Activated CD8-positive, alpha-beta memory T cell treated with anti-CD3 and anti-CD28 coated beads for 1 hour (primary cell): ENCODE measurements at places on chromosomes 12 and 14.
A peak's percentile ranks its signal among the peaks of the same experiment; 100 is the strongest.

GRCh38 chr12:122646517-122647217 is 56.5 kb downstream of the HCAR2 start:
- DNase-seq = peak; percentile 6

DNA sequence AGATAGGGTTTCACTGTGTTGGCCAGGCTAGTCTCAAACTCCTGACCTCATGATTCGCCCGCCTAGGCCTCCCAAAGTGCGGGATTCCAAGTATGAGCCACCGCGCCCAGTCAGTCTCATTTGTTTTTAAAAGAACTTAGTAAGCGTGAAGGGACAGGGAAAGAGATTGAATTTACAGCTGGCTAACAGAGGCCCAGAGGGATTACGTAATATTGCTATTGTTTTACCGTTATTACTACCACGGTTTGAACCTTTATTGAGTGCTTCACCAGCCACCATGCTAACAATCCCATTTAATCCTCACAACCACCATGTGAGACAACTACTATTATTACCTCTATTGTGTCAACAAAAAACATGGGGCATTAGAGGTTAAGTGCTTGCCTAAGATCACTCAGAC is 26.7 kb upstream of the BLTP3B start:
- no peak for DNase-seq

- DNase-seq = no peak
These were observed 103.8 kb downstream of the PRKD1 start for GRCh38 chr14:29823816-29824215.

GRCh38 chr12:105835580-105836241 is 303.0 kb downstream of the NUAK1 start:
- DNase-seq = no peak

GRCh38 chr12:7638760-7639555 is 26.8 kb downstream of the APOBEC1 start:
- DNase-seq = peak; percentile 49

DNA sequence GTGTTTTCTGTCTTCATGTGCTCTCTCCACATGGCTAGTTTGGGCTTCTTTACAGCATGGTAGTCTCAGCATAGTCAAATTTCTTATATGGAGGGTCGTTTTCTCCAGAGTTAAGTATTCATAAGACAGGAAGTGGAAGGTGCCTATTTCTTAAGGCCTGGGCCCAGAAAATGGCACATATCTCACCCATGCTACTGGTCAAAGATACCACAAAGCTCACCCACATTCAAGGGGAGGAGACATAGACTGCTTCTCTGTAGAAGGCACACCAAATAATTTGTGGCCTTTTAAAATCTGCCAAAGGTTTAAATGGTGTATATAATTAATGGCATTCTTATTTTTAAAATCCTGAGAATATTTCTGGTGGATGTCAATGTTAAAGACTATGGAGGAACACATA is 44.8 kb downstream of the CCDC91 start:
- no peak for DNase-seq

DNA sequence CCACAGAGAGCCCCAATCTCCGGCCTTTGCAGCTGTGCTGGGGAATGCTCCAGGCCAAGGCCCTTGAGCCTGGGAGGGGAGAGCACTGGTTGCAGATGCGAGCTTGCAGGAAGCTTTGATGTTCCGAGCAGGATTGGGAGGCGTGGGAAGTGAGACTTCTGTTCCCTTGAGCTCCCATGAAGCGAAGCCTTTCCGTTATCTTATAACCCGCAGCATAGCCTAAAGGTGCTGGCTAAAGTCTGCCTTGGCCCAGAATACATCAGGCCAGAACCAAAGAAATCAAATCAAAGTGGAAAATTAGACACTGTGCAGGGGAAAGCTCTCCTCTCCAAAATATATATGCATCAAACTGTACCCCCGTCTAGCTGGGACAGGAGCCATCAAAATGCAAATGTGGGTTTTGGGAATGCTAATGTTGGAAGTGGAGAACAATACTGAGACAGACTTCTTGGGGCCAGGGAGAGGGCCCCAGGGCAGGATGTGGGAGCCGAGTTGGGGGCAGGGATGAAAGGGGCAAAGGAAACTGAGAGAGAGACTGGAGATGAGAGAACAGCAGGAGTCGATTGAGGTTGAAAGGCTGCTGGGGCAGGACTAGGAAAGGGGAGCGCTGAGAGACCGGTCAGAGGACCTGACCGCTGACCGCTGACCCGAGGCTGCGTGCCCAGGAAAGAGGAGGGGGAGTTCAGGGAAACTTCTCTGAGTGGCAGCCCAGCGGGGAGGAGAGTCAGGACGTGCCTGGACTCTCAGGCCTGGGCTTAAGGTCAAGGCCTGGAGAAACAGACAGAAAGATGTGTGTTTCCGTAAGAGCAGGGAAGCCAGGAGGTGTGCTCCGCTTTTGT is 152.2 kb upstream of the PARP11 start:
- no peak for DNase-seq

GRCh38 chr14:20811986-20812975 is 9.6 kb upstream of the RNASE1 start:
- no peak for DNase-seq

DNA sequence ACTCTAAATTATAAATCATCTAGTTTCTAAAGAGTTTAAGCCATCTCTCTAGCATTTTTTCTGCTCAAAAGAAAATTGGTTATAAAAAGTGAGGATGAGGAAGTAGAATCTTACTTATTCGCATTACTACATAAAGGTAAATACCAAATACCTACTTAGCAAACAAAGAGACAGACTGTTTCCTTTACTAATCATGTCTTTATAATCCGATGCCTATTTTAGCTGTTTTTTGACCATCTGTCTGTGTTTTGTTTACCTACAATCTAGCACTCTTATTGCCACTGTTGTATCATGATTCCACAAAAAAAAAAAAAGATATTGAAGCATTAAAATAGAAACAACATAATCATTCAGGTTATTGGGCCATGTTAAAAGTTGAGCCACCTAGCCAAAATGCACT is 396.2 kb downstream of the PAWR start:
- DNase-seq = no peak

- no peak for DNase-seq
These were observed 49.6 kb downstream of the ST8SIA1 start for GRCh38 chr12:22284871-22285270.

DNA sequence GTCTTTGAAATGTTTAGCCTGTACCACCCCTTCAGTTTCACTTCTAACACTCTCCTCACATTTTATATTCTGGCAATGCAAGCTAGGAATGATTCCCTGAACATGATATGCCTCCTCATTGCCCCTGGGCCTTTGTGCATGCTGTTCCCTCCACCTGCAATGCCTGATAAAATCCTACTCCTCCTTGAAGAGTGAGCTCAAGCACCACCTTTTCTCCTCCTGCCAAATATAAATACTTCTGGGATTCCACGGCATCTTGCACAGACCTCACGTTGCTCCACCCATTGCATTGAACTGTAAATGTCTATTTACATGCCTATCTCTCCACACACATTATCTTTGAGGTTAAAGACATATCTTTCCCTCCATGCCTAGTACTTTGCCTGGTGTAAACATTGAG is 21.1 kb downstream of the NKX2-1 start:
- DNase-seq = no peak

DNA sequence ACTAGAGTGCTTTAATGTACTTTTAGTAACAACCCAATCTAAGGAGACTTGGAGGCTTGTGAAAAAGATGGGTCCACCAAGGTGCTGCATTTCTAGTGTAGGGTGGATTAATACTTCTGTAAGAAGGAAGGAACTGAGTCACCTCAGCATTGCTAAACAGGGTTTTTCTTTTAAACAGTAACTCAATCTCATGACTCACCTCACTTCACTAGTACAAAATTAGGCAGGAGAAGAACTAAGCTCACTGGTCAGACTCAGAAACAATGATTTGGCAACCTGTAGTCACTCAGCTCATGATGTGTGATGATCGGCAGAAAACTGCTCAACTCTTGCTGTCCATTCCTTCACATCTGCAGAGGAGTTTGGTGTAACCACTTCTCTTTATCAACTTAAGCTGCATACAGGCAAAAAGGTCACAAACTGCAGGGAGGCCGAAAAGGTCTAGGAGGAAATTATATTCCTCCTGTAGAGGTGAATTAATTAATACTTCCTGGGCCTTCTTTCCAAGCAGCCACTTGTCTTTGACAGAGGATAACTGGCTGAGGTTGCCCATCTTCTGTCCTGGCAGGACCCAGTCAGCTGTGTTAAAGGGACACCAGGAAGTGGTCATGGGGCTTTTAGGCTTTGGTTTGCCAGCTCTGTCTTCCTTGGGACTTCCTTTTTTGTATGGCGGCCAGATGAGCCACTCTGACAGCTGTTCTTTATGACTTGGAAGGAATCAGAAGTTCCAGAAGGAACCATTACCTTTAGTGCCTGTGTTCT is 466.9 kb downstream of the FUT8 start:
- DNase-seq = no peak

DNA sequence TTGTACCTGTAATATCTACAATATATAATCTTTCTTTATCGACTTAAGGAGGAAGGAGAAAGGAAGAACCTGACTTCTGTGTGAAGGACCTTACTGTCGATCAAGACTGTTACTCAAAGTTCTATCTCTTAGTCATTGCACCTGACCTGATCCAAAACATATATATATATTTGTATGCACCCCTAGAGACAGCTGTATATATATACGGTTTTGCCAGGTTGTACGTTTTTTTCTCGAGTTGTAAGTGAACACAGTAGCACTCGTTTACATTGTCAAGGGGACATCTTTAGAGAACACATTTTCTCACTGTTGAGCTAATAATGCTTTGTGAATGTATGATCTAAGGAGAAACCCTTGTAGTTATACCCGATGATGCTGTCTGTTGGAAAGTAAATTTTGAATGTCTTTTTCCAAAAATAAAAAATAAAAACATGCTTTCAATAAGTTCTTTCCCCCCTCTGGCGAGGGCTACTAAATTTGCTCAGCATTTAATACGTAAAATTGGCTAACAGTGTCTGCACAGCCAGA is 536 bp upstream of the SLC35E3 start:
- no peak for DNase-seq

- DNase-seq = no peak
These were observed 58.7 kb downstream of the TBK1 start for GRCh38 chr12:64510667-64511066.

GRCh38 chr12:124553862-124554428 is 13.5 kb downstream of the NCOR2 start:
- no peak for DNase-seq

- DNase-seq = no peak
These were observed 302.5 kb downstream of the NUAK1 start for GRCh38 chr12:105836242-105836622.

DNA sequence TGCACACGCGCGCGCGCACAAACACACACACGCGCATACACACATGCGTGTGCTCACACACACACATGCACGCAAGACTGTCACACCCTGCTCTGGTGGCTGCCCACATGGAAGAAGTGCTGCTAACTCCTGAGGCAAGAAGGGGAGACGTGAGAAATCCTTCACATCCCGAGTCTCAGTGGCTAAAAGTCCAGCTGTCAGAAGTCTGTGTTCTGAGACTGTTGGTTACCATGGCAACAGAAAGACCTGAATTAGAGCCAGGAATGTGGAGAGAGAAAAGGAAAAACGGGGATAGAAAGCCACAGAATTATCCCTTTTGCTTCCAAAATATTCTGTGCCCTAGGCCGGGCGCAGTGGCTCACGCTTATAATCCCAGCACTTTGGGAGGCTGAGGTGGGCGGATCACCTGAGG is 71.2 kb downstream of the PPFIBP1 start:
- no peak for DNase-seq

- DNase-seq = no peak
These were observed 19.7 kb downstream of the NUDT4 start for GRCh38 chr12:93397412-93397811.

GRCh38 chr14:95257521-95257920 is 62.2 kb downstream of the CLMN start:
- no peak for DNase-seq

DNA sequence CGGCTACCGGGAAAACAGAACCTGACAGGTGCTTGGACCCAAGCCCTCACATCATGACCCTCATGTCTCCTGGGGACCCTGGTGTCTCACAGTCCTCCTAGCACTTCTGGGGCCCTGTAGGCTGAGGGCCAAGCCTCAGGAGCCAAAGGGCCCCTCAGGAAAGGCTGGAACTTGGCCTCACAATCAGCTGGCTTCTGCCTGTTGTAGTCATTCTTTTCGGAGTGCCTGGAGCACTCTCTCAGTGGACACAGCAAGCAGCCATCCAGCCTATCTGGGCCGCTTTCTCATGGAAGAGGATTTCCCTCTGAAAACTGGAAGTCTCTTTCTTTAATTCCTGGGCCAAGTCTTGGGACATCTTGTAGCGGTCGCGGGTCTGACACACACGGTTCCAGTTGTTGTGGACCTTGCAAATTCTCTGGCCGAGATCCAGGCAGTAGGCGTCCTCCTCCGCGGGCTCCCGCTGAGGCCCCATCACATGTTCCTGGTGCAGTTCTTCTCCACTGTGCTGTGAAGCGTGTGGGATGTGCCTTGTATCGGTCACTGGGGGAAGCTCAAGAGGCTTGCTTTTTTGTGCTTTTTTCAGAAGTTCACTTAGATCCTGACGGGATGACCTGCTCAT is 169.3 kb downstream of the EMP1 start:
- DNase-seq = no peak

DNA sequence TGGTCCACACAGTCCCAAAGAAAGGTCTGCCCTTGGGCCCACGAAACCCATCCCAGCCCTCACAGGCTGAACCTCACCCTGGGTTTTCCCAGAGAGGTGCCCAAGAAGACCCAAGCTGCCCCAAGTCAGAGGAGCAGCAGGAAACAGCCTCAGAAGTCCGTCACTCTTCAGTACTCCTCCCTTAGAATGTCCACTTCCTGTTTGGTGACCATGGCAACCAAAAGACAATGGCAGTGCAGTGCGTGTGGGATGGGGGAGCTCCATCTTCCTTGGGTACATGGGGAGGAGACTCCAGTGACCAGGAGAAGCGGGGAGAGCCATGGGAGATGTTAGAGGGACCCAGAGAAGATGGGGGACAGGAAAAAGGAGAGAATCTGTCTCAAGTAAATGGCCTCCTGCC is 11.3 kb downstream of the SELPLG start:
- no peak for DNase-seq

- no peak for DNase-seq
These were observed 455.8 kb downstream of the PCNX1 start for GRCh38 chr14:71362920-71363584.

- no peak for DNase-seq
These were observed 97.4 kb downstream of the C12orf75 start for GRCh38 chr12:105427883-105428282.
